Right lung (tissue), 10 donors: ENCODE measurements at places on chromosomes 3 and 15. TPM values are rescaled to one million over a fixed set of nuclear protein-coding genes. Genes with fewer than 3 reads are reported as not detected.

GRCh38 chr15:28456476-28457395 lies 76.0 kb downstream of the GOLGA8G start:
- DNase-seq: no peak

DNA sequence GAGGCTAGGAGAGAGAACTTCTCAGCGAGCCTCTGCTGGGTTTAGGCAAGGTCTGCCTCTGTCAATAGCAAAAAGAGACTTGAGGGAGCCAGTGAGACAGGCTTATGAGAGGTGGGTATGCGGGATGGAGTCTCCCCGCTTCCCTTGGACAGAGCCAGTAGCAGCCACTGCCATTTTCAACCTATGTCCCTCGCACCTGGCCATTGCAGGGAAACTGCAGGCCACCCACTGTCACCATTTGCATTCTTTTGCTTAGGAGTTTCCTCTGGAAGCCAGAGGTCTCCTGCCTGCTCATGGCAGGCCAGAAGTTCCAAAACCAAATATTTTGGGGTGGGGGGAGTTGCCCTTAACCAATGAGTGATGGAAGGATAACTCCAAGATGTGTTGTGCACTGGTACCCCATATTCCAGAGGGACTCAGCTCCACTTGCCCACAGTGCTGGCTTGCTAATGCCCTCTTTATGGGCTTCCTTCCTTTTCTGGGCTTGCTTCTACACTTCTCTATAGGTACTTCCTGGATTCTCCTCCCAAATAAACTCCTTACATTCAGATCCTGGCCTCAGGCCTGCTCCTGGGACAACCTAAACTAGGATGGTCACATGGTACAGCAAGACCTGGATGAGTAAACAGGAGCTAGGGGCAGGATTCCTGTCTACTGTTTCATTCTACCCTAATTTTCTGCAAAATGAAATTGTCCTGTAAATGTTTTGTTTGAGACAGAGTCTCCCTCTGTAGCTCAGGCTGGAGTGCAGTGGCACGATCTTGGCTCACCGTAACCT lies 108.9 kb upstream of the PROK2 start:
- DNase-seq: no peak

GRCh38 chr15:51585986-51586385 lies 36.6 kb downstream of the DMXL2 start:
- no peak for DNase-seq

GRCh38 chr3:127719369-127719768 lies 46.6 kb downstream of the ABTB1 start:
- DNase-seq: no peak

- peak; percentile 46 for DNase-seq
These were observed 91.3 kb downstream of the PLXNA1 start for GRCh38 chr3:127073941-127074820.

DNA sequence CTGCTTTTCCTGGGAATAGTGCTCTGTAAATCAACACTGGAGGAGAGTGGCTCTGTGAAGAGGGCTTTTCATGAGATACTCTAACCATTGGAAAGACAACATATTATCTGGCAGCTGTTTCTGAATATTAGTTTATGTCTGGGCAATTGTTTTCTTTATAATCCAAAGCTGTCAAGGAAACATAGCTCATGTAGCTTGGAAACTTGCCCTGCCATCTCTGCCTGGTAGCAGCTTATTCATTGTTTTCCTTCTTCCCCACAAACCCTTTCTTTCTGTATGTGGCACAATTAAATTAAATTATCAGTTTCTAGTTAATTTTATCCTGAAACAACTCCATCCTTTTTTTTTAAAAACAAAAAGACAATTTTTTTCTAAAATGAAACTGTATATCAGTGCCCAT lies 160.0 kb downstream of the EDEM1 start:
- DNase-seq: no peak

- no peak for DNase-seq
These were observed 150.8 kb downstream of the PDZRN3 start for GRCh38 chr3:73473898-73474416.

GRCh38 chr3:182172534-182172933 lies 460.8 kb downstream of the SOX2 start:
- DNase-seq: no peak

DNA sequence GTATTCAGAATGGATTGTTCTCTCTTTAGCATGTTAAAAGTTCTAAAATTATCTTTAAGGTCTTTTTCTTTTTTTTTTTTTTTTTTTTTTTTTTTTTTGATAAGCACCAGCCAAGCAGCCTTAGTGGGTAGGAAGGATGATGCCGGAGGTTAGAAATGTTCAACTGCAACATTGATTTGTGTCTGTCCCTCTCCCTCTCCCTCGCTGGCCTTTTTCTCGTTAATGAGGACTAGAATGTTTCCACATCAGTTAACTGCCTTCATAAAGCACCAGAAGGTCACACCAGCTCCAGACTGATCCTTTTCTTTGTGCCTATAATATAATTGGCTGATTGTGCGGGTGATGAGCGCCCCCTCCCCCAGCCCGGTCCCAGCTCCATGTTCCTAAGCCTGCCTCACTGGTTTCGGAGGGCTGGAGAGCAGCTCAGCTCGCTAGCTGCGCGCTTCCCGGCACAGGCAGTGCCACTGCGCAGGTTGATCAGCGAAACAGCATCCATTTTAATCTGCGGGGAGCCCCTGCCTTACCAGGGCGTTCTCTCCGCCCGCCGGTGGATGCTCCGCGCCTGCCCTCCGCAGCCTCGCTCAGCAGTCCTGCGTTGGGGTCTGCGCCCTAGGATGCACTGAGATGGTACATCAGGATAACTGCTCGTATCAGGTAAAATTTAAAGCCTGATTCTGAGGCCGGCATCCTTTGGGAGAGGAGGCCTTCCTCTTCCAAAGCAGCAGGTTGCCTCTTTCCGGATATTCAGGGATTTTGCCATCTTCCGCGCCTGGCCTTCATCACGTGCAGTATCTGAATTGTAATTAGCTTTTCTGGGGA lies 148.9 kb upstream of the IL12A start:
- DNase-seq: no peak

DNA sequence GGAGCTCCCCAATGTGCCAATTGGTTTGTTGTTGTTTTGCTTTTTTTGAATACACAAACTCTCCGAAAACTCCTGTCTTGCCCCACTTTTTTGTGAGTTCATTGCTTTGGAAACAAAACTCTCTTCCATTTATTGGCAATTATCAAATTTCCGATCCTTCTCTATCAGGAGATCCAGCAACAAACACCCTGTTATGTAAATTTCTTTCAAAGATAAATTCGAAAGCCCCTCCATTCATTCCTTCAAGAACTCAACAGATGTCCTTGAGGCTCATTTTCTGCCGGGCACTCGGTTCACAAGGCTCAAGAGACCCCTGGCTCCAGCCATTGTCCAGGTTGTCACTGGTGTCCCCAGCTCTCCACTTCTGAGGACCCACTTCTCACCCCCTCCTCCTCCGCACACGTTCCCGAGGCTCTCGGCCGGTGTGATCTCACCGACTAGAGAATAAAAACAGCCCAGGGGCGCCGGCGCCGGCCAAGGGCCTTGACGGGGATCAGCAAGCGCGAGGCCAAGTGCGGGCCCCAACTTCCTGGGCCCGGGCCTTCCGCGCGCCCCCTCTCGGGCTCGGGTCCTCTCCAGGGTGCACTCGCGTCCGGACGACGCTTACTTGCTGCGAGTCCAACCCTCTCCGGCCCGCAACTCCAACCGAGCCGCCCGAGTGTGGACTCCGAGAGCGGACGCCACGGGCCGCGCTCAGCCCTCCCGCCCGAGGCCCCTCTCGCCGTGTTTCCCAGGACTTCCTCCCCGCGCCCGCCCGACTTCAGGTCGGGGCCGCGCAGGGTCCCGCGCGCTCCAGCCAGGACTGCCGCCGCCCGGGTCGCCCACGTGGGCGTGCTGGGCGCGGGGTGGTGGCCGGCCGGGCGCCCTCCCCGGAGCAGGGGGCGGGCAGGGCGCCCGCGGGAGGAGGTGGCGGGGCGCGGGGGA lies 533 bp upstream of the SMAD3 start:
- DNase-seq: no peak

DNA sequence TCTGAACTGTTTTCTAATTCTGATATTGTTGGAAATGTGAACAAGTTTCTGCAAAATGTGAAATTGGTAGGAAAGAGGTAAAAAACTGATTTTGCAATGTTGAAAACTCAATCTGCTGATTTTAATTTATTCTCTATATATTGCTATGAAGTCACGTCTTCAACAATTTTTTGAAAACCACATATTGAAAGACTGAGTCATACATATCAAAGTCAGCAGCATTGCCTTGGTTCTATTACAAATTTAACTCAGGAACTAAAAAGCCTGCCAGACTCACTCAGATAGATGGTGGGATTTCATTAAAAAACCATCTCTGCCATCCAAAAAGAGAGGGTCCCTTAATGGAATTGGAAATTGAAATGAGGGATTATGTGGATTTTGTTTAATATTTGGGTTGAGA lies 351.4 kb downstream of the CNTN3 start:
- no peak for DNase-seq

- peak; percentile 39 for DNase-seq
These were observed 128.4 kb upstream of the SMAD3 start for GRCh38 chr15:66936861-66937582.

- no peak for DNase-seq
These were observed 311.5 kb upstream of the ROBO2 start for GRCh38 chr3:76728426-76728825.

- DNase-seq: peak; percentile 87
These were observed at the start of gene SNX33 for GRCh38 chr15:75647370-75648155. Gene SNX33, plus strand, starts transcription at chr15:75647912. Its CDS starts 1,191 bp downstream, at chr15:75649103.

DNA sequence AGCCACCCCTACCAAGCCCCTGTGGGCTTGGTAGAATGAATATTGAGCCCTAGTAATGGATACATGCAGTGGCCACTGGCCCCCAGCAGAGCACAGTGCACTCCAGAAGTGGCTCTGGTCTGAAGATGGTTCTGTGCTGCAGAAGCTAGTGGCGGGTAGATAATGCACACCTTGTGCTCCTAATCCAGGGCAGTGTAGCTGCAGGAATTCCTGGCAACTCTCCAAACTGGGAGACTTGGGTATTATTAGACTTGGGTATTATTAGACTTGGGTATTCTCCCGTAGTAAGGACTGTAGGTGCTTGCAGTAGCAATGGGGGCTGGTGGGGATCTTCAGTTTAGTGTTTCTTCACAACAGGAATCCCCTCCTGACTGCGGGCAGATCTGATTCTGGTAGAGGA lies 34.7 kb downstream of the NUSAP1 start:
- no peak for DNase-seq

DNA sequence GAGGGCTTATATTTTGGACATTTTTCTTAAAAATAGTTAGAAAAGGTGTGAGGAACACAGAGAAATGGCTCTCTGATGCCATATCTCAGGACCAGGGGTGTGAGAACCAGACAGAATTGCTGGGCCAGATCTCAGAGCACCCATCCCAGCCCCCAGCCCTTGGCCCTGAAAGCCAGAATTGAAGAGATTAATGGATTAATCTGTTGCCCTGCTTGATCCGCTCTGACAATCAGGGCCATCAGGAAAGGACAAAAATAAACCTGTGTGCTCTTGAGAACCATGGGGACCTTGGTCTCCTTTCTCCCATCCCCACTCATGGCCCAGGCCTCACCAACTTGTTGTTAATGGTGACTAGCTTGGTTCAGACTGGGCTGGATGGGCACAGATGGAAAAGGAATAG lies 113.5 kb downstream of the CADPS start:
- no peak for DNase-seq

DNA sequence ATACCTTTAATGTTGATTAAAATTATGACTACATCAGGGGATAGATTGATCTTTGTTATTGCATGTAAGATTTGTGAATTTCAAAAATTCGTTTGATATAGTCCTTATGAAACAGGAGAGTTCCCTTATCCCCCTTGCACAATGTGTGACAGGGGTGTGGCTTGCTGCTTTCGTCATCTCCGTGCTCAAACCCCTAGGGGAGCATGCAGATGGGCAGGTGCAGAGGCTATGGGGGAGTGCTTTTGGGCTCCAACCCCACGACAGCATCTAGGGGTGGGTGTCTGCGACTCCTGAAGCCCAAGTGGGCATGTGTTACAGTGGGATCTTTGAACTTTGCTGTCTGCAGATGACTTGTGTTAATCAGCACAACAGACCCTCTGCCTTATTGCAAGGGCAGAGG lies 360.1 kb upstream of the GOLIM4 start:
- DNase-seq: no peak

DNA sequence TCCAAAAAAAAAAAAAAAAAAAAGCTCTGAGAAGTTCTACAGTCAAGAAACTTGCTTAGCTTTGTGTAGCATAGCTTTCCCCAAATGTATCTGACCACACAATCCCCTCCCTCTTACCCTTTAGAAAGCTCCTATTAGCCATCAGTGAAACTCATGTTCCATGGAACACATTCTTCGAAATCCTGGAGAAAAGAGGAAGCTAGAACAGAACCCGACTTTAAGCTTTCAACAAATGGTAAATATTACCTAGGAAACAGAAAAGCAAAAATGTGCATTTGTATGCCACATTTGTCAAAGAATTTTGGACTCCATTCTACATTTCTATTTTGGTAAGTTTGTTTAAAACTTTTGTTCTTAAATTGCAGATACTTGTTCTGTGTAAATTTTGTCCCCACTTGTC lies 17.4 kb upstream of the CRTC3 start:
- DNase-seq: no peak

DNA sequence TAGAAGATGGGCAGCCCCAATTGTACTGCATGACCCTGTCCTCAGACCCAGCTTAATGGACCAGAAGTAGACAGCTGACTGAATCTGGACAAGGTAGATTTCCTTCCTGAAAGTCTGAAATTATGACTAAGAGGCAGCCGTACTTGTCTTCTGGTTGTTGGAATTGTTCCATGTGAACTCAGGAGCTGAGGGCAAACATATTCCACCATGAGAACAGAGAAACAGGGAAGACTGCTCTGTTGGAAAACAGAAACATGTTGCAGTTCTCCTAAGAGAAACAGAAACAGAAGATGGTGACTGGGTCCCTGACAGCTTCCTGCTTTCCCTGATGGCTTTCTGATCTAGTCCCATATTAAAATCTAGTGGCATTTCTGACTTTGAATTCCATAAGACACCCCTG lies 24.1 kb downstream of the POPDC2 start:
- DNase-seq: no peak

DNA sequence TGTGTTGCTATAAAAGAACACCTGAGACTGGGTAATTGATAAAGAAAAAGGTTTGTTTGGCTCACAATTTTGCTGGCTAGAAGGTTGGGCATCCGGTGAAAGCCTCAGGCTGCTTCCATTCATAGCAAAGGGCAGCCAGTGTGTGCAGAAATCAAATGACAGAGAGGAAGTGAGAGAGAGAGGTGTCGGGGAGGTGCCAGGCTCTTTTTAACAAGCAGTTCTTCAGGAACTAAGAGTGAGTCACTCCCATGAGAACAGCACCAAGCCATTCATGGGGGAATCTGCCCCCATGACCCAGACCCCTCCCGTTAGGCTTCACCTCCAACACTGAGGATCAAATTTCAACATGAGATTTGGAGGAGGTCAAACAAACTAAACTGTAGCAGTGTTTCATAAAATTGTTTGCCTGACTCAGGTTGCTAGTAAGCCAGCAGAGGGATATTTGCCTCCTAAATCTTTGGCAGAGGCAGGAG lies 4.5 kb upstream of the PARP15 start:
- no peak for DNase-seq

GRCh38 chr3:60599586-60599985 lies 651.7 kb downstream of the FHIT start:
- DNase-seq: no peak

GRCh38 chr3:35562141-35562540 lies 77.2 kb upstream of the ARPP21 start:
- no peak for DNase-seq

Gene ECE2
- polyA plus RNA-seq: 0.13 TPM

Gene CFAP20DC
- polyA plus RNA-seq: 4.0 TPM

Gene SLC22A14
- 0.24 TPM for polyA plus RNA-seq

Gene ARHGAP31
- 32.8 TPM for polyA plus RNA-seq

Gene XCR1
- 0.42 TPM for polyA plus RNA-seq

Gene SPATA16
- polyA plus RNA-seq: not detected

Gene ZXDC
- polyA plus RNA-seq: 30.2 TPM

Gene SKOR1
- polyA plus RNA-seq: 0.33 TPM

Gene OR5AC2
- not detected for polyA plus RNA-seq

Gene PCNP
- polyA plus RNA-seq: 265 TPM

Gene OSBPL10
- polyA plus RNA-seq: 49.4 TPM
